ENCODE measurements at places on chromosomes 1 and 21.
A peak's percentile ranks its signal among the peaks of the same experiment; 100 is the strongest.

DNA sequence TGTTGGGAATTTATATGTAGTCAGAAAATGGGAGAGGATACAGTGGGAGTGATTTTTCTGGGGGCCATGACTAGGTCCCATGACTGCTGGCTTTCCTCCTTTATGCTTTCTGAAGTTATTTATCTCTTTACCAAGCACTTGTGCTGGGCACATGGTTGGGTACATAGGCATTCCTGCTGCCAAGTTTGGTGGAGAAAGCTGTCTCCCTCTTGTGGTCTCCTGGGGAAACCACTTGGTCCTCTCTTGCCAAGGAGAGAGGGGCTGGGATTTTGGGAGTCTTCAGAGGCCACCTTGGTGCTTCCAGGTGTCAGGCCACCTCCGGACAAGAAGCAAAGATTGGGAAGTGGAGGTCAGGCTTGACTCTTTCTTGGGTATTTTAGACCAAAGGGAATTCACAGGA, 120.2 kb upstream of the KCNE2 start:
- peak; percentile 39 for DNase-seq

GRCh38 chr1:41679994-41680393, 195.5 kb upstream of the EDN2 start:
- no peak for DNase-seq

DNA sequence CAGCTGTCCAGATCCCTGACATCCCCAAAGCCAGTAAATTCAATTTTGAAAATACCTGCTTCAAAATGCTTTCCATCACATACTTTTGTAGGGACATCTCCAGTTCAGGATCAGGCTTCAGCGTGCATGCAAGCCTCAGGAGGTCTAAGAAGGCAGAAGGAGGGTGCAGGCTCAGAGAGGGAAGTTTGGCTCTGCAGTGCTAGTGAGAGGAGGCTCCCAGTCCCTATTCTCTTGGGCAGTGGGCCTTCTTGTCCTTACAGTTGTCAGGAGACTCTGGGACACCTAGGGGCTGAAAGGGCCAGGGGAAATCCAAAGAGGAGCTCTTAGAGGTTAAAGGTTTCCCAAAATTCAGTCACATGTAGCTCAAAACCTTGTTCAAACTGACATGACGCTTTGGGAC, 20.1 kb downstream of the ADCY10 start:
- DNase-seq = no peak

DNA sequence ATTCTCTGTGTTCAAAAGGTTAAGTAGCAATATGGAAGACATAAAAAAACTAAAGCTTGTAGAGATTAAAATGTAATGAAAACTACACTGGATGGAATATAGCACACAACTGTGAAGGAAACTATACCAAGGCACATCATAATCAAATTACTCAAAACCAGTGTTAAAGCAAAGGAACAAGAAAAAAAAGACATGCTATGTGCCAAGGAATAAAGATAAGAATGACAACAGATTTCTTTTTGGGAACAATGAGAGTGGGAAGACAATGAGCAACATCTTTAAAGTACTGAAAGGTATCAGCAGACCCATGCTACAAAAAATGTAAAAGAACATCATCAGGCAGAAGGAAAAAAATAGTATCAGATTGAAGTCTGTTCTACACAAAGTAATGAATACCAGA, 157.8 kb downstream of the VPS13D start:
- DNase-seq = peak; percentile 19

- DNase-seq = peak; percentile 25
Observed at GRCh38 chr1:182292193-182292741, 99.3 kb downstream of the GLUL start.

DNA sequence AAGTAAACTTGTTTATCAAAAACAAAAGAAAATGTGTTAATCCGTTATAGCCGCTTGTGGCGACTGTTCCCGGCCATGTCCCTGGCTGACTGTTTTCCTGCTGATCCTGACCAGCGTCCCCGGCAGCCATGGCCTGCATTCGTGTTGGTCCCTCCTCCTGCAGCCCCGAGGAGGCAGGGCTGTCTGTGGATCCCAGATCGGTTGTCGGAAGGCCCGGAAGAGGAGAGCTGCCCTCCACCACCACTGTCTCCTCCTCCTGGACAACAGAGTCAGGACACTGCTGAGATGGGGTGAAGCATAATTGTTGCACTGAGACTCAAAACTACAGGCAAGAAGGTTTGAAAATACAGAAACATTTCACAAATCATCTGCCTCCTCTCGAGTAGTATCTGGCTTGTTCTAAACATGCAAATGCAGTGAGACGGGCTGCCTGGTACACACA, 3.6 kb upstream of the MXRA8 start:
- DNase-seq = no peak

- peak; percentile 58 for DNase-seq
Observed at GRCh38 chr21:37548521-37548981, 182.0 kb downstream of the DYRK1A start.

DNA sequence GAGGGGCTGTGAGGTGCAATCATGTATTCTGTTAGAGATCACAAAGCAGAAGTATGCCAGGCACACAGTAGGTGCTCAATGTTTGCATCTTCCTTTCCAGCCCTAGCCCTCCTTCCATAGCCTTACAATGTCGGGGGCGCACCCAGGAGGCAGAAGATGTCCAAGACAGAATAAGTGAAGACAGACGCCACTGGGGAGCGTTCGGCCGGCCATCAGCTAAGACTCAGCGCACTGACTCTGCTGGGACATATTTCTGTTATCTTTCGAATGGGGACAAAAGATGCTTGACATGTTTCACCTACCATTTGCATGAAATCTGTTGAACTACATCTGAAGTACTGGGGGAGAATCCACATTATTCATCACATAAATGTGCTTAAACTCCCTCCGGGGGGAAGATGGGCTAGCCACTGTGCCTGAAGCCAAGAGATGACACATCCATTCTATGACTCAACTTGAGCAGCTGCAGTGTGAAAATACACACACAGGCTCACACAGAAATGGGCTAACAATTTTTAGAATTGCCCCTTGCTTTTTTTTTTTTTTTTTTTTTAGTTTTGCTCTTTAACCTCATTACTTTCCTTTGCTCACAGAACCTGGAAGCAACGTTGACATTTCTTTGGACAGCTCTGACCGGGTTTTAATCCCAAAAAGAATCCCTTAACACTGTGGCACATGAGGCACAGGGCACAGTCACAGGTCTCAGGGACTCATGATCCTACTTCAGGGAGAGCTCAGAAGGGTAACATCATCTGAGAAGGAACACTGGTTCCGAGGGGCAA, 7.9 kb downstream of the TIAM1 start:
- no peak for DNase-seq

DNA sequence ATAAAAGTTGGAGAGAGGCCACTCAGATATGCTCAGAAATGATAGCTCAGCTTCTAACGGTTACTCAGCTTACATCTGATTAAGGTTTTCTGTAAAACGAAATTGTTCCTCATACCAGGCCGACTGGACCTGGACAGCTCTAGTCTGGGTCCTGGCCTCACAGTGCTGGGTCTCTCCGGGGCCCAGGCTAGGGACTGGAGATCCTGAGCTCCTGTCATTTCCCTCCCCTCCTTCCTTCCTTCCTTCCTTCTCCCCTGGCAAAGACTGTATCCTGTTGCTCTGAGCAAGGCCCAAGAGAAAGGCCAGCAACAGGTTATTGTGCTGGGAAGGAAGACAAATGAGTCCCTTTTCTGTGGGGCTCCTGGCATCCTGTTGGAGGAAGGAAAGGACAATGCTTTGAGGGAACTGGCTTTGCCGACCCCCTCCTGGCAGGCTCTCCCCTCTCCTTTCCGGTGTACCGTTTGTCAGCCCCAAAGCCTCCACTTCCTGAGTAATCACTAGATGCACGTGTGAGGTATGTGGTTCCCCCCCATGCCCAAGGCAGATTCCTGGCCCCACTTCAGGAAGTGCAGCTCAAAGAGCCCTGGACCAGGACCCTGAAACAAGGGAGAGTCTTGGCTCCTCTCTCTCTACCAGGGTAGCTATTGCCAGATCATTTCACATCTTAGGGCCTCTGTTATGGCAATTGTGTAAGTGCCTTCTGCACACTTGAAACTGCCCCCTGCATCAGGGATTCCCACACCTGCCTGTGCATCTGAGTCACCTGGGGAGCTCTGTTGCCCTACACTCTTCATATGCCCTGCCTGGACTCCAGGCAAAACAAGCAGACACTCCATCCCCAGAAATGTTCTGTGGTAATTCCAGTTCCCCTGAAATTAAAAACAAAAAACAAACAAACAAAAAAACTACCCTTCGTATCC, 212.7 kb upstream of the FGGY start:
- peak; percentile 69 for DNase-seq

DNA sequence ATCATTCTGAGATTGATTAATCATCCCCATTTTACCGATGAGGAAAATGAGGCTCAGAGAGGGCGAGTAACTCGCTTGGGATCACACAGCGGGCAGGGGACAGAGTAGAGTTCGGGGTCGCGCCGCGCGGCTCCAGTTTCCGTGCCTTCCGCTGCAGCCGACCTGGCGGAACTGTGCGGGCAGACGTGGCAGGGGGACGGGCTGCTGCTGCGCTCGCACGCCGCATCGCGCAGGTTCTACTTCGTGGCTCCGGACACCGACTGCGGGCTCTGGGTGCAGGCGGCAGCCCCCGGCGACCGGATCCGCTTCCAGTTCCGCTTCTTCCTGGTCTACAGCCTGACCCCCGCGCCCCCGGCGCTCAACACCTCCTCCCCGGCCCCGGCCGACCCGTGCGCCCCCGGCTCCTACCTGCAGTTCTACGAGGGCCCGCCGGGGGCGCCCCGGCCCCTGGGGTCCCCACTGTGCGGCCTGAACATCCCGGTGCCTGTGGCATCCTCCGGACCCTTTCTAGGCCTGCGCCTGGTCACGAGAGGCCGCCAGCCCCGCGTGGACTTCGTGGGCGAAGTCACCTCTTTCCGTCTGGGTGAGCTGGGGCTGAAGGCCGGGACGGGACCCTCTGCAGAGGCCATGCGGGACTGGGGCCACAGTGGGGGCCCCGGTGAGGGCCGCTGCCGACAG, 2.3 kb downstream of the LDLRAD2 start:
- no peak for DNase-seq

- no peak for DNase-seq
Observed at GRCh38 chr1:208085655-208086515, 158.3 kb downstream of the PLXNA2 start.

DNA sequence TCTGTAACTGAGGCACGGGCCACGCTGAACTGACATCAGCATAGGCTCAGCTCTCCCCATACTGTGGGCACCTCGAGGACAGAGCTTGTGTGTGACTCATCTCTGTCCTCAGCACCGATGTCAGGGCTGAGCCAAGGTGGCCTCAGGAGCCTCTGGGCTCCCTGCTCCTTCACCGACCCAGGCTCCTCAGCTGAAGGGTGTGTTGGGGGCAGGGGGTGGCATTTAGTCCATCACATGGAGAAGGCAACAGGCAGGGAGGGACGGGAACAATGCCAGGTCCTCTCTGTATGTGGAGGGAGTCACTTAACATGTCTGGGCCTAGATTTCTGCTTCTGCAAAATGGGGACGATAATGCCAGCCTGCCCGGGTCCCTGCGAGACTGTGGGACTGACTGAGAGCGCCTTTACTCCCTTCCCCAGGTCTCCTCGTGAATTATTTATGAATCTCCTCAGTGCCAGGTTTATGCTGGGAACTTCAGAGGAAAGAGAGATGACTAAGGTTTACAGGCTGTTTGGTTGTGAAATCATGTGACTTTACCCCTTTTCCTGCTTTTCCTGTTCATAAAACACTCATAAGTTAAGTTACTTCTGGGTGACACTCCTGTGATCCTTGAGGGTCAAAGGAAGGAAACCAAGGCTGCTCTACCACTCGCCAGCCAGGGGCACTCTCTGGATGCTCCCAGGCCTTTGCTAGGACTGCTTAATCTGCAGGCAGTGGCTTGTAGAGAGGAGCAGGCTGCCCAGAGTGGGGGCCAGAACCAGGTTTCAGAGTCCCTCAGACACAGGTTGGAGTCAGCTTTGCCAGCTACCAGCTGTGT, 16.2 kb downstream of the TTC39A start:
- no peak for DNase-seq

DNA sequence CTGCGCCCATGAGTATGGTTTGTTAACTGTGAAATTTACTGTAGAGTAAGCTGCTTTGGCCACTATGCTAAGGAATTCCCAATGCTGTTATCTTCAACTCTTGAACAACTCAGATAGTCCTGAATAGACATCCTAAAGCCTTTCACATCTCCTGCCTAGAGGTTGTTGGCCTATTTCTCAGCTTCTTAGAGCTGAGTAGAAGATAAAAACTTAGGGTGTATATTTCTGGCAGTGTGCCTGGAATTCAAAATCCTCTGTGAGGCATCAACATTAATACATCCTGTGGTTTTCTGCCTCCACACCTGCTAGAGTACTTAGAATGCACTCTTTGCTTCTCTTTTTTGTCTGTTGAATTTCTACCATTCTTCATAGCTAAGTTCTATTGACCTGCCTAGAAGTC, 45.8 kb upstream of the RC3H1 start:
- peak; percentile 41 for DNase-seq

DNA sequence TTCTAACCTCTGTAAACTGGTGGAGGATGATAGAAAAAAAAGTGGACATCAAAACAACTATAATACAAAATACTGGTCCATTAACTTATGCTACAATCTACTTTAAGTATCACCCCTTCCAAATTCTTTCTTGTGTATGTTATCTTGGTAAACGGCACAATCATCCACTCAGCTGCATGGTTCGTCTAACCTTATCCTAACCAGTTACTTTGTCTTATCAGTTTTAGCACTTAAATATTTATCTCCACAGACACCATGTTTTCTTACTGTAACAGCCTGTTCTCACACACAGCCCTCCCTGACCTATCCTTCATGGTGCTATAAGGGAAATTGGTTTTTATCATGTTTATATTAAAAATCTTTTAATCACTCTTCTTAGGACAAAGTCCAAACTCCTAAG, 157.2 kb downstream of the PTGER3 start:
- peak; percentile 42 for DNase-seq

- peak; percentile 69 for DNase-seq
Observed at GRCh38 chr1:231421546-231421970, 529 bp downstream of the EGLN1 start.

DNA sequence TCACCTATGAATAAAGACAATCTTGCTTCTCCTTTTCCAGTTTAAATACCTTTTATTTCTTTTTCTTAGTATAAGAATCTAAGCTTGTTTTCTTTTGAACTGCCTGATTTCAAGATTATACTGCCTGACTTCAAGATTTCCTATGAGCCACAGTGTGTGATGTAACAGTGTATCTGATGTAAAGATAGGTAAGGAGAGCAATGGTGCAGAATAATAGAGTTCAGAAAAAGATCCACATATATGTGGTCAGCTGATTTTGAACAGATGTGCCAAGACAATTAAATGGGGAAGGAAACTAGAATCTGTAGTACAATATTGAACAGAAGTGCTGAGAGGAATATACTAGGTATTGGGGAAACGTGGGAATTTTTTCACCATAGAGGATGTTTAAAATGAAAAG, 21.0 kb downstream of the EXO1 start:
- no peak for DNase-seq

DNA sequence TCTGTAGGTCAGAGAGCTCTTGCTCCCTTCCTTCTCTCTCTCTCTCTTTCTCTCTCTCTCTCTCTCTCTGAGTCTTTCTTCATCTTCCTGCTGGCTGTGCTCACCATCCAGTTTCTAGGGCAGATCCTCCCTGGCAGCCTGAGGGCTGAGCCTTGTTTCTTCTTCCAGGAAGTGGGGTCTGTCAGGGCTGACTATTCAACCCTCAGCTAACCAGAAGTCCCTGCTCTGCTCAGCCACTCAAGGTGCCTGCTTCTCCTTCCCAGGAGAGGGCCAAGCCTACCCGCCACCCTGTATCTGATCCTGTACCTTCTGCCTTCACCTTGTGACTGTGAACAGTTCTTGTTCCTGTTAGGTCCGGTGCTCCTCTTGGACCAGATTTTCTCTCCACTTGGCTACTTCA, 107.6 kb upstream of the ETV3 start:
- DNase-seq = no peak

All from OCI-M1 (cell line).